ENCODE measurements at places on chromosomes 12 and 14. TPM values are rescaled to one million over a fixed set of nuclear protein-coding genes. Genes with fewer than 3 reads are reported as not detected.
A peak's percentile ranks its signal among the peaks of the same experiment; 100 is the strongest.

DNA sequence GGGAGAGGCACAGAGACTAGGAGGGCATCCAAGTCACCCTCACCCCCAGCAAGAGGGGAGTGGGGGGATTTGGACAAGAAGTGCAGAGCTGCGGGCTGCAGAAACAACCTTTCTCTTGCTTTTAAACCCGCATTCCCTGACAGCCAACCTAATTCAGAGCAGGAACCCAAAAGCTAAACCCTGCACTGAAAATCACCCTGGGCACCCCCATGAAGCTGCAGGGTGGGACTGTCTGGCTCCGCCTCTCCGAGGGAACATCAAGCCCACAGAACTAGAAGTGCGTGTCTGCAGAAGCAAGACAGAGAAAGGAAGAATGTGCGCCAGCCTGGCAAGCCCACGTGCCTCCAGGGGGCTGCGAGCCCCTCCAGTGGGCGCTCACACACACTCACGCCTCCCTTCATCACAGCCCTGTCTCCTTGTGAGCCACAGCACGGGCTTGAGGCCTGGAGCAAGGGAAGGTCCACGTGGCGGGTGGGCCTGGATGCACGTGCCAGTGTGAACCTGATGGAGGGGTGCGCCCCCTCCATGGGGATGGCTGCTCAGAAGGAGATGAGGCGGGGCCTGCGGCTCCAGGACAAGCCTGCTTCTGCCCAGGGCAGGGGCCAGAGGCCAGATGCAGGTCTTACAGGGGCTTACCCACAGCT is 27.8 kb upstream of the PNMA1 start:
- H3K27me3 ChIP-seq: no peaks in the 10 kb centered on the region
- peak; percentile 76 for DNase-seq
- H3K4me1 ChIP-seq: peaks cover 76% of the 10 kb centered on the region
- H3K4me3 ChIP-seq: peak overlapping the region; percentile 74
- peak overlapping the region; percentile 98 for H3K27ac ChIP-seq

The VEZT gene
- total RNA-seq: 51.7 TPM

- no peak overlapping the region for H3K4me3 ChIP-seq
- H3K27me3 ChIP-seq: no peaks in the 10 kb centered on the region
- DNase-seq: peak; percentile 88
- no peak overlapping the region for H3K27ac ChIP-seq
- no peaks in the 10 kb centered on the region for H3K4me1 ChIP-seq
Observed at GRCh38 chr14:35814371-35815005, 5.4 kb upstream of the RALGAPA1 start.

GRCh38 chr12:130482448-130482847 is 144.8 kb downstream of the PIWIL1 start:
- no peak for DNase-seq
- H3K36me3 ChIP-seq: no peaks in the 10 kb centered on the region
- H3K27me3 ChIP-seq: peaks cover 6% of the 10 kb centered on the region
- H3K27ac ChIP-seq: no peak overlapping the region
- no peaks in the 10 kb centered on the region for H3K4me1 ChIP-seq
- no peak overlapping the region for H3K4me3 ChIP-seq

DNA sequence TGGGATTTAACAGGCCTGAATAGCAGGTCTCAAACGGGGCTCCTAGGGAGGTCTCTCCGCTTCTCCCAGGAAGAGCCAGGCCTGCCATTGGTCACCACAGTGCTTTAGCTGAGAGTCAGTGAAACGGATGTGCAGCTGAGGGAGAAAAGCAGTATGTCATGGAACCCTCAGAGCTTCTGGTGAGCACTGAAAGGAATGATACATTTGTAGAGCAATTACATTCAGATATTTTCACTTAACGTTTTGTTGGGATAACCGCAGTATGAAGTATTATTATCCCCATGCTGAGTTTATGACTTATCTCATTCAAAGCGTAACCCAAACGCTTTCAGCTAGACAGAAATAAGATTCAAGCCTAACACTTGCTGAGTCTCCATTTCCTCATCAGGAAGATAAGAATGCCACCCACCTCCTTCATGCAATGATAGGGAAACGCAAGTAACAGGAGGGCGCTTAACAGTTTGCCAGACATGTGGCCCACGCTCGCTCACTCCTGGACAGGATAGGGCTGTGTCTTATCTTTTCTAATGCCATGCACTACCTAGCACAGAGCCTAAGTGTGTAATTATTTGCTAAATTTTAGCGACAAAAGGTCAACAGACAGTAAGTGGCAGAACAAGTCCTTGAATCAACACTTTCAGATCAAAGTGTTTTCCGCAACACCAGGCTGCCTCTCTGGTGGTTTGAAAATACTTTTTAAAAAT is 28.2 kb downstream of the DAD1 start:
- peaks cover 3% of the 10 kb centered on the region for H3K27me3 ChIP-seq
- H3K4me3 ChIP-seq: peak overlapping the region; percentile 62
- H3K4me1 ChIP-seq: peaks cover 82% of the 10 kb centered on the region
- peaks cover 44% of the 10 kb centered on the region for H3K36me3 ChIP-seq
- H3K27ac ChIP-seq: peak overlapping the region; percentile 94

GRCh38 chr12:48924617-48925303 is 532 bp downstream of the FKBP11 start:
- H3K27me3 ChIP-seq: no peaks in the 10 kb centered on the region
- H3K27ac ChIP-seq: peak overlapping the region; percentile 96
- peak overlapping the region; percentile 88 for H3K4me3 ChIP-seq
- peak; percentile 87 for DNase-seq

DNA sequence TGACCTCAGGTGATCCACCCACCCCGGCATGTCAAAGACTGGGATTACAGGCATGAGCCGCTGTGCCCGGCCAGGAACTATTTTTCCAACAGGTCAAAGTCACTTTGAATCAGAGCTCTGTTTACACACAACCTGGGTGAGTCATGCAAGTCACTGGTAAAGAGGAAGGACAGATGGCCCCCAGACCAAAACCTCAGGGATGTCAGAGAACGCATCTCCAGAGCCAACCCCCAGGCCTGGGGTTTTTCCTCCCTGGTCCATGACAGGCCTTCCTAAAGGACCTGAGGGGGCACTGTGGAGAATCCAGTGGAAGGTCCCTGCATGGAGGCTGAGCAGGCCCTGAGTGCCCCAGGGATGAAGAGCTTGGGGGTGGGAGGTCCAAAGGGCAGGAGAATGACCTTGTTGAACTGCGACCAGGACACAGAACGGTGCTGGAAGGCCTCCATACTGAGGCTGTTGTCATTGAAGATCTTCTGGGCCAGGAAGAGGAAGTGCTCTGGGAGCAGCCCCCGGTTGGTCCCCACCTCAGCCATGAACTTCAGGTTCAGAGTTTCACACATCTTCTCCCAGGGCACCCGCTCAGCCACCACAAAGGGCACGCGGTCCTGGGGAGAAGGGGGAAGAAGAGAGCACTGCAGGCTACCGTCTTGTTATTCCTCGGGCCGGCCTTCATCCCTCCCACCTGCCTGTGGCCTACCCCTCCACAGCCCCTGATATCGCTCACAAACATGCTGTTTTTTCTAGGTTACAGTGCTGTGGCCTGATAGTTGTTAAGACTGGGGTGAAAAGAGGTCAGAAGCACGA is 9.1 kb downstream of the STAT6 start:
- no peaks in the 10 kb centered on the region for H3K27me3 ChIP-seq
- H3K27ac ChIP-seq: peak overlapping the region; percentile 86
- H3K4me1 ChIP-seq: peaks cover 61% of the 10 kb centered on the region
- DNase-seq: no peak
- H3K4me3 ChIP-seq: no peak overlapping the region
- peaks cover 69% of the 10 kb centered on the region for H3K36me3 ChIP-seq

The KRT83 gene
- total RNA-seq: not detected

DNA sequence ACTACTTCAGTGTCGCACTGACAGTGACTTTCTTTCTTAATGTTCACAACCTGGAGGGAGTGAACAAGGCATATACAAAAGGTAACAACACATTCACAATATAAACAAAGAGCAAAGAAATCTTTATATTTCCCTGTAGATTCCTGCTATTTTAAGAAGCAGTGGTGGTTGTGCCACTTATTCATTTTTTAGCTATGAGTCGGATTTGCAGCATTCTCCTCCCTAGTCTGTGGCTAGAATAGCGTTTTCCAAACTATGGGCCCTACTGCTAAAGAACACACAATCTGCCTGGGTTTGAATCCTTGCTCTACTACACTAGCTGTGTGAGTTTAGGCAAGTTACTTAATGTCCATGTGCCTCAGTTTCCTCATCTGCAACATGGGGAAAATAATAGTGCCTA is 18.6 kb upstream of the MDM1 start:
- no peak overlapping the region for H3K4me3 ChIP-seq
- H3K4me1 ChIP-seq: peaks cover 8% of the 10 kb centered on the region
- DNase-seq: no peak
- no peak overlapping the region for H3K27ac ChIP-seq

DNA sequence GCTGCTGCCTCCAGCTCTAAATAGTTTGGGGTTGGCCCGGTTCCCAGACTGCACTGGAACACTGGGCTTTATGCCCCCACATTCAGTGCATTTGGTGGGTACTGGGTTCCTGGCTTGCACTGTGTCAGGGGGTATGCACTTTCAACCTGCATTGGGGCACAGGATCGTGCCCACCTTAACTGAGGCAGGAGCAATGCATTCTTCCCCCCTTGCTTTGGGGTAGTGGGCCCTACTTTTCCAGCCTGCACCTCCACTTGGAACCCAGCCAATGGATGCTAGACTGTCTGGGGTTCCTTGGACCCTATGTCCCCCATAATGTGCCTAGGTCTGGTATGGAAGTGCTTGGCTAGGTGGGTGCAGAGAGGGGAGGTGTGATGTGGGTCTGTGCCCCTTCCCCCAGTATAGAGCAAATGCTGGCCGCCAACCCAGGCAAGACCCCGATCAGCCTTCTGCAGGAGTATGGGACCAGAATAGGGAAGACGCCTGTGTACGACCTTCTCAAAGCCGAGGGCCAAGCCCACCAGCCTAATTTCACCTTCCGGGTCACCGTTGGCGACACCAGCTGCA is 615 bp downstream of the TARBP2 start:
- peak overlapping the region; percentile 94 for H3K27ac ChIP-seq
- H3K4me3 ChIP-seq: peak overlapping the region; percentile 76
- no peak for DNase-seq
- H3K36me3 ChIP-seq: peaks cover 3% of the 10 kb centered on the region
- H3K27me3 ChIP-seq: no peaks in the 10 kb centered on the region

- H3K27me3 ChIP-seq: no peaks in the 10 kb centered on the region
- H3K36me3 ChIP-seq: no peaks in the 10 kb centered on the region
- no peak overlapping the region for H3K27ac ChIP-seq
- DNase-seq: no peak
- peaks cover 6% of the 10 kb centered on the region for H3K4me1 ChIP-seq
Observed at GRCh38 chr14:51008446-51008845, 64.2 kb upstream of the PYGL start.

- no peaks in the 10 kb centered on the region for H3K4me1 ChIP-seq
- H3K36me3 ChIP-seq: peaks cover 1% of the 10 kb centered on the region
- DNase-seq: no peak
Observed at GRCh38 chr12:99036566-99036965, 391.5 kb downstream of the APAF1 start.

- no peak for DNase-seq
- no peaks in the 10 kb centered on the region for H3K36me3 ChIP-seq
- H3K27ac ChIP-seq: no peak overlapping the region
- H3K4me3 ChIP-seq: no peak overlapping the region
- peaks cover 18% of the 10 kb centered on the region for H3K4me1 ChIP-seq
Observed at GRCh38 chr12:114687802-114688201, 3.8 kb upstream of the TBX3 start.

DNA sequence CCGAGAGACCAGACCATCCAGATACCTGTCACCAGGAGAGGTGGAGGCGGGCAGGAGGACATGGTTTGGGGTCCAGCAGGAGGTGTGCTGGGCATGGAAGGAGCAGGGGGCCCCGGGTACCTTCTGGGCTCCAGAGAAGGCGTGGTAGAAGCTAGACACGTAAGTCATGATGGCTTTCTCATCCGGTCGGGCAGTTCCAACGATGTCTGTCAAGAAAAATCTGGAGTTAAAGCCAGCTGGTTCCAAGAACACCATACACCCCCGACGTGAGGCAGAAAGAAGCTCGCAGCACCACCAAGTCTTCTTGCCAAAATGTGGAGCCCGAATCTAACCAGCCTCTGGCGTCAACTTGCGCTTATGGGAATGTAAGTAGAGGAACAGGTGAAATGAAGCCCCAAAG is 76.7 kb downstream of the ACTN1 start:
- H3K4me3 ChIP-seq: no peak overlapping the region
- peaks cover 33% of the 10 kb centered on the region for H3K4me1 ChIP-seq
- peaks cover 68% of the 10 kb centered on the region for H3K36me3 ChIP-seq
- H3K27me3 ChIP-seq: no peaks in the 10 kb centered on the region
- peak overlapping the region; percentile 57 for H3K27ac ChIP-seq

The NPAS3 gene
- total RNA-seq: not detected

DNA sequence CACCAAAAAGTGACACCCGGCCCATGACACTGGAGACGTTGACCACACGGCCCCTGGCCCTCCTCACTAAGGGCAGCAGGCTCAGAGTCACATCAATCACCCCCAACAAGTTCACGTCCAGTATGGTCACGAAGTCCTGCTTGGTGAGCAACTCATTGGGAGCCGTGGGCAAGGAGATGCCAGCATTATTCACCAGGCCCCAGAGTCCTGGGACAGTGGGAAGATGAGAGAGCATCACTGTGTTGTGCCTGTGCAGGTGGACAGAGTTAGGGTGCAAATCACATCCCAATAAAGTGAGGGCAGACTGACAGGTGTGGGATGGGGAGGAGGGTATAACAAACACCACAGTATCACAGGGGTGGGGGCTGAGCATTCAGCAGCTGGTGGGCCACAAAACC is 2.5 kb downstream of the RDH16 start:
- no peaks in the 10 kb centered on the region for H3K4me1 ChIP-seq
- DNase-seq: no peak
- no peak overlapping the region for H3K27ac ChIP-seq
- H3K4me3 ChIP-seq: no peak overlapping the region
- H3K27me3 ChIP-seq: no peaks in the 10 kb centered on the region
- no peaks in the 10 kb centered on the region for H3K36me3 ChIP-seq

The ZCRB1 gene
- 81.3 TPM for total RNA-seq

The CRIP1 gene
- total RNA-seq: 95.7 TPM

DNA sequence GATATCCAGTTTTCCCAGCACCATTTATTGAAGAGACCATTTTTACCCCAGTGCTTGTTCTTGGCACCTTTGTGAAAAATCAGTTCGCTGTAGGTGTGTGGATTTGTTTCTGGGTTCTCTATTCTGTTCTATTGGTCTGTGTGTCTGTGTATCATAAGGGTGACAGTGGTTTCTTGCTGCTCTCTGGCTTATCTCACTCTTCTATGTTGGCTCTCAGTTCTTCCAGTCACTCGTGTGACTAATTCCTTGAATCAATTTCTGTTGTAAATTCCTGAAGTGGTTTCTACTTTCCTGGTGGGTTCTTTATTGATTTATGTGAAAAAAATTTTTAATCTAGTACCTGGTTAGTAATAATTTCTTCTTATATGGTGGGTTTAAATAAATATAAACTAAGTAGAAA is 58.3 kb downstream of the OTOGL start:
- no peaks in the 10 kb centered on the region for H3K36me3 ChIP-seq
- no peak for DNase-seq
- H3K4me1 ChIP-seq: no peaks in the 10 kb centered on the region
- H3K27me3 ChIP-seq: peaks cover 11% of the 10 kb centered on the region
- H3K27ac ChIP-seq: no peak overlapping the region
- H3K4me3 ChIP-seq: no peak overlapping the region

GRCh38 chr14:103019826-103020225 is 37.5 kb downstream of the CDC42BPB start:
- H3K27me3 ChIP-seq: peaks cover 12% of the 10 kb centered on the region
- H3K36me3 ChIP-seq: no peaks in the 10 kb centered on the region
- no peak overlapping the region for H3K27ac ChIP-seq
- H3K4me1 ChIP-seq: no peaks in the 10 kb centered on the region
- no peak for DNase-seq

GRCh38 chr12:4911316-4911994 is 1.8 kb downstream of the KCNA1 start:
- peaks cover 16% of the 10 kb centered on the region for H3K4me1 ChIP-seq
- H3K27me3 ChIP-seq: peaks cover 50% of the 10 kb centered on the region
- no peak overlapping the region for H3K27ac ChIP-seq
- peaks cover 2% of the 10 kb centered on the region for H3K36me3 ChIP-seq
